Activated CD8-positive, alpha-beta memory T cell treated with anti-CD3 and anti-CD28 coated beads for 4 hours (primary cell): ENCODE measurements at places on chromosomes 1 and 21.

- no peak for DNase-seq
Measured at GRCh38 chr1:233710507-233710906, 96.6 kb downstream of the KCNK1 start.

DNA sequence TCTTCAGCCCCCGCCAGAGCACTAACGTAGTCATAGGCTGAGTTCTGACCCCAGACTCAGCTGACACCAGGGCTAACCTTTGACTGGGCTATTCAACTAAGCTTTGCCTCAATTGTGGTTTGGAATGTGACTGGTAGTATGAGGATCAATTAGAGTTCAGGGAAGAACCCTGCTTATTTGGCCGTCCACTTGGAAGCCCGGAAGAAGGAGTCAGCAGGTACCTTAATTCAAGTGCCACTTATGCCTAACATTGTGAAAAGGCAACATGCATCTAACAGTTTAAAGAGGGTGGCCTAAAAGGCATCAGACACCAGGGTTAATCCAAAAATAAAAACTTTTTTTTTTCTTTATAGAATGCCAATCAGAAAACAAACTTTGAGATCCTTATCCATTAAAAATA is 92.3 kb downstream of the BEND5 start:
- DNase-seq, result no peak

- DNase-seq, result no peak
Measured at GRCh38 chr1:96187020-96187419, 534.6 kb upstream of the PTBP2 start.

- DNase-seq, result no peak
Measured at GRCh38 chr1:12320486-12320885, 90.7 kb downstream of the VPS13D start.

GRCh38 chr21:34129901-34130715 is 56.7 kb downstream of the MRPS6 start:
- no peak for DNase-seq

GRCh38 chr1:242412921-242413320 is 111.6 kb downstream of the PLD5 start:
- DNase-seq, result no peak

DNA sequence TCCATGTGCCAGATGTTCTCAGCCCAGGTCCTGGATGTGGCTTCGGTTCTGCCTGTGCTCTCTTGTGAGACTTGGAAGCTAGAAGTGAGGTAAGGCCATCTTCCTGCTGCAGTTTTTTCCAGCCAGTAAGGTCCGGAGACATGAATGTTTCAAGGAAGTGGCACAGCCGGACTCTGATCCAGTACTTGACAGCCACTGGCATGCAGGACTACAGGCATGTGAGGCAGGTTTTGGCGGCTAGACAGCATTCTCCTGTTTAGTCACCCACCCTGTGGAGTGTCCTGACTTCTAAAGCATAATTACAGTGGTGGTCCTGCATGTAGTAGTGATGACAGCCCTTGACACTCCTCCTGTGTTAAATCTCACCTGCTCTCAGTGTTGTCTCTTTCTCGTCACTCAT is 72.3 kb downstream of the TNFSF4 start:
- no peak for DNase-seq

DNA sequence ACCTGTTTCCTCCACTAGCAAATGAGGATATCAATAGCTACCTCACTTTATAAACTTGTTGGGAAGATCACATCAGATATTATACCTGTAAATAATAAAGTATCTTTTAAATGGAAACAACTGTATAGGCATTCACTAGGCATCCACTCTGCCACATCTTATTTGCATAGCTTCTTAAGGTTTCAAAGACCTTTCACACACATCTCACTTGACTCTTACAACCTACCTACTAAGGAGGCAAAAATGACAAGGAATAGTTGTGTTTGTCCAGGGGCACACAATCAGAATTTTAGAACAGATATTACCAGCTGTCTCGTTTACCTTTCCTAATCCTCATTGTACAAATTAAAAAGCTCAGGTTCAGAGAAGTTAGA is 51.5 kb downstream of the VANGL2 start:
- no peak for DNase-seq

- no peak for DNase-seq
Measured at GRCh38 chr1:21290546-21290944, 282 bp upstream of the ECE1 start.

GRCh38 chr1:70738624-70739023 is 309.0 kb downstream of the PTGER3 start:
- no peak for DNase-seq

GRCh38 chr1:183287191-183287675 is 101.2 kb downstream of the LAMC2 start:
- no peak for DNase-seq

DNA sequence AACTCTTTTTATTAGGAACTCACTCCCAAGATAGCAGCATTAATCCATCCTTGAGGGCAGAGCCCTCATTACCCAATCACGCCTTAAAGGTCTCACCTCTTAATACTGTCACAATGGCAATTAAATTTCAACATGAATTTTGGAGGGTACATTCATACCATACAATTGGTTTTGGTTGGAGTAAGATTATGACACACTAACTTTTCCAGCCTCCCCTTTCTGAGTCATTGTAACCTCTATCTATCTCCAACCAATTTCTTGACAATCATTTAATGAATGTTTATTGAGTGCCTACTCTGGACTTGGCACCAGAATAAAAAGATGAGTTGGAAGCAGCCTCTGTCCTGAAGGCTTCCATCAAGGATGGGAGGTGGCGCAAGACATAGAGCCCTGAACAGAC is 94.2 kb upstream of the L1TD1 start:
- DNase-seq, result no peak

- DNase-seq, result no peak
Measured at GRCh38 chr1:41286992-41287391, 44.9 kb upstream of the SCMH1 start.

DNA sequence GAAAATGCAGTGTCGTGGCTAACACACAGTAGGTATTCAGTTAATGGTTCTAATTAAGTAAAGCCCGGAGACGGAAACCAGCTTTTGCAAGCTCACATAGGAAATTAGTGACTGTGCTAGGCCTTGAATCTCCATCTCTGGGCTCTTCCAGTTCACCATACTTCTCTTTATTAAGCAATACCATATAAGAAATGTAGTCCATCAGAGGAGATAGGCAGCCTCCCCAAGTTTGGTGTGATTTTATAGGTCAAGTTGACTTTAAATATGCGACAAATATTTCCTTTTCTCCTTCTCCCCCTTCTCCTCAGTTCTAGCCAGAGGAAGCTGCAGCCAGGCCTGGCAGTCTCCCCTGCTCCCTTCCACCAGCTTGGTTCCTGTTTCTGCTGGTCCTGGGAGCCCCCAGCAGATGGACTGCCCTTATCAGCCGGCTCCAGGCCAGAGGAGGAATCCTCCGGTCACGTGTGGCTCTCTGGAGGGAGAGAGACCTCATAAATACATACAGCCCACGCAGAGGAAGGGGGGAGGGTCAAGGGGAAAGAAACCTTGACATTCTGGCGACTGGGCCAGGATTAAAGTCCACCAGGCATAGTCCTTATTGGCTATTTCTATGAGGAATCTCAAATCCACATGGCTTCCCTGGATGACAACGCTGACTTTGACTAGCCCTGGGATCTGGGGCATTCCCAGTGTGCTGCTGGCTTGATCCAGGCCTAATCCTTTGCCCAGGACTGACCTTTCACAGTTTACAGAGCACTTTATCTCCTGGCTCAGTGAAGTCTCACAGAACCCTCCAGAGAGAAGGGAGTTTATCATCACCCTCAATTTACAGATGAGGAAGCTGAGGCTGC is 115.1 kb upstream of the JUN start:
- no peak for DNase-seq

- no peak for DNase-seq
Measured at GRCh38 chr1:58932859-58933598, 149.2 kb upstream of the JUN start.

GRCh38 chr1:66606362-66607065 is 72.6 kb downstream of the SGIP1 start:
- no peak for DNase-seq

GRCh38 chr1:96361271-96361856 is 360.2 kb upstream of the PTBP2 start:
- DNase-seq, result no peak

DNA sequence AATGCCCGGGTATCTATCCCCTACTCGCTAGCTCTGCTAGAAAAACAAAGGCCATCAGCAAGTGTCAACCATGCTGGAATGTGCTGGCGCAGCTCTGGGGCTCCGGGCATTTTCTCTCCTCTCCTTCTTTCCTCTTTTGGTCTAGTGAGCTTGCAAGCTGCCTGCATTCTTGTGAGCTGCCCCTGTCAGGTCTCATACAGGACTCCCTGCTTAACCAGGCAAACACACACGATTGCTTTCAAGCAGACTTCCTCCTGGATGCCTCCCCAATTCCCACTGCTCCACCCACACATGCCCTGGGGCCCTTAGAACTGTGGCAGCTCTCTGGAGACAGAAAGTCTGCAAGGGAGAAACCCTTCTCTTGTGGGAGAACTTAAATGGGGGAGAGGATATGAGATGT is 35.7 kb upstream of the SUCO start:
- no peak for DNase-seq

DNA sequence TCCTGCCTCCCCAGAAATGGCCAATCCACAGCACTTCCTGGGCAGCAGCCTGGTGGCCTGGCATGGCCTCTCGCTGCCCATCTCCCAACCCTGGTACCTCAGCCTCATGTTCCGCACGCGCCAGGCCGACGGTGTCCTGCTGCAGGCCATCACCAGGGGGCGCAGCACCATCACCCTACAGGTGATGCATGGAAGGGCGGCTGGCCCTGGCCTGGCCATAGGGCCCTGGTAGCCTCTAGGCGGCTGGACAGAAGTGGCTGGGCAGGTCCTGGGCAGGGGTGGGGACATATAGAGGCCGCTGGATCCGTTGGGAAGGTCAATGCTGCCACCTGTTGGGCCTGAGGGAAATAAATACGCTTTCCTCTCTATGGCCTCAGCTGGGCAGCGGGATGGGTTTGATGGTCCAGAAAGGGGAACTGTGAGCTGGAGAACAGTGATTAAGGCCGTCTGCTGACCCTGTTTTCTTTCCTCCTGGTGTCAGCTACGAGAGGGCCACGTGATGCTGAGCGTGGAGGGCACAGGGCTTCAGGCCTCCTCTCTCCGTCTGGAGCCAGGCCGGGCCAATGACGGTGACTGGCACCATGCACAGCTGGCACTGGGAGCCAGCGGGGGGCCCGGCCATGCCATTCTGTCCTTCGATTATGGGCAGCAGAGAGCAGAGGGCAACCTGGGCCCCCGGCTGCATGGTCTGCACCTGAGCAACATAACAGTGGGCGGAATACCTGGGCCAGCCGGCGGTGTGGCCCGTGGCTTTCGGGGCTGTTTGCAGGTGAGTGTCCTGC is 14.4 kb downstream of the CELSR2 start:
- peak; percentile 61 for DNase-seq

GRCh38 chr1:243642936-243643335 is 207.1 kb downstream of the AKT3 start:
- DNase-seq, result no peak

- DNase-seq, result no peak
Measured at GRCh38 chr1:84835169-84835568, 57.8 kb downstream of the LPAR3 start.
